ENCODE measurements at places on chromosomes 1 and 21.

DNA sequence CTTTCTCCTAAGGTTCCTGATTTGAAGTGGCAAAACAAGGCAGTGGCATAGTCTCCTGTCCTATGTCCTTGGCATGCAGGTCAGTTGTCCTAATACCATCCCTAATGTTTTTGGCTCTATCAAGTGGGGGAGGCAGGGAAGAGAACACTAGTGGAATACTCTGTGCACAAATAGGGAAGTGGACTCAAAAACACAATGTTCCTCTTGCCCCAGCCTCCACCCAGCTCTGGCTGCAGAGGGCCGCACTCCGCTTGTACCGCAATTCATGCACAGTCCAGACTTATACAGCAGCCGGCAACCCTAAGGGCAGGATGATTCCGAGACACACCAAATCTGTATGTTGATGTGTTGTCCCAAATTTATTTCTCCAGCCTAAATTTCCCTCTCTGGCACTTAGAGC is 14.5 kb downstream of the PLEKHO1 start:
- no peak for DNase-seq

- no peak for DNase-seq
Measured at GRCh38 chr1:168135116-168135920, 1.4 kb downstream of the GPR161 start.

GRCh38 chr1:67646145-67647035 is 38.6 kb upstream of the GADD45A start:
- DNase-seq: no peak

GRCh38 chr1:12617901-12618660 is at the start of gene DHRS3:
Gene DHRS3 (minus strand): TSS chr1:12618210. CDS start chr1:12617348, 862 bp downstream.
- peak; percentile 64 for DNase-seq

DNA sequence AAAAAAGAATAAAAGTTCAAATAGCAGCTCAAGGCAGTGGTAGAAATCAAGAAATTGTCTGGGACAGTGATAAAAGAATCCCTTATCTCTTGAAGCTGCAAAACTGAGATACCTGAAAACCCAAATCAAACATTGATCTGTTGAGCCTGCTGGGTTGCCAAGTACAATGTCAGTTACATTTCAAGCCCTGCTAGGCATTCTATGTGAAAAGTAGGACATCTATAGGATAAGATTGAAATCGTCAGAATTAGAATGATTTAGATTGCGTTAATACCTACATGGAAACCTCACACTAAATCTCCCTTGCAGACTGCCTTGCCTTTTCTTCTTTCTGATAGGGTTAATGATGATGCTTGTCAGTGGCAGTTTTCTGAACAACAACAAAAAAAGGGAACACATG is 1684.4 kb upstream of the B3GALT2 start:
- DNase-seq: no peak

DNA sequence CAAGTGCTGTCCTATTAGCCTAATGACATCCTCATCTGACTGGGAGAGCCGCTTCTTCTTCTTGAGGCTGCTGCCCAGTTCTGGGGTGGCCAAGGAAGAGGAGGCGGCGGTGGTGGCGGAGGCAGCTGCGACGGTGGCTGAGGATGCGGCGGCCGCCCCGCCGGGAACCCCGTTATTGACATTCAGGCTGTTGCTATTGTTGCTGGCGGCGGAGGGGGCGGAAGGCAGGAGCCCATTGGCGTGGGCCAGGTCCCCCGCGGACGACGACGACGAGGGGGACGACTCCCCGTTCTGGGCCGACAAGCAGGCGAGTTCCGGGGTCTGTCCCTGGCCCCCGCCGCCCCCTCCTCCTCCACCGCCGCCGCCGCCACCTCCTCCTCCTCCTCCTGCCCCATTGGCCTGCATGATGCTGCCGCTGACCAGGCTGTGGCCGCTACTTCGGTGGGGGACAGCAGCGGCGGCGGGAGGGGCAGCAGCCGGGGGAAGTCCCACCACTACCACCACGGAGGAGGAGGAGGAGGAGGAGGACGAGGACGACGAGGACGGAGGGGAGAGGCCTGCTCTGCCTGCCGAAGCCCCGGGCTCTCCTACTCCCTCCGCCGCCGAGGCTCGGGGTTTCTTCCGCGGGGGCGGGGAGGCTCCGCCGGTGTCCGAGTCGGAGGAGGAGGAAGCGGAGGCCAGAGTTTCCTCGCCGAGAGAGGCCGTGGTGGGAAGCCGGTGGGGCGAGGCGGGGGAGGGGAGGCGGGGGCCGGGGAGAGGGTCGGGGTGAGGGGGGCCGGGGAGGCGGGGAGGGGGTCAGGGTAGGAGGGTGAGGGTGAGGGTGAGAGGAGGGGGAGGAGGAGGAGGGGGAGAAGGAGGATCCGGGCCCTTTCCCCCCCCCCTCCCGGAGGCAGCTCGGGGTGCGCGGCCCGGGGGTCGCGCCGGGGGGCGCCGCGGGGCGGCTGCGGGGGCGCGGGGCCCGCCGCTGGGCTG is 610 bp downstream of the WDR26 start:
- DNase-seq: peak; percentile 53

- no peak for DNase-seq
Measured at GRCh38 chr1:203178821-203179666, 3.4 kb upstream of the MYBPH start.

- no peak for DNase-seq
Measured at GRCh38 chr1:26361605-26362122, 7.7 kb upstream of the CRYBG2 start.

DNA sequence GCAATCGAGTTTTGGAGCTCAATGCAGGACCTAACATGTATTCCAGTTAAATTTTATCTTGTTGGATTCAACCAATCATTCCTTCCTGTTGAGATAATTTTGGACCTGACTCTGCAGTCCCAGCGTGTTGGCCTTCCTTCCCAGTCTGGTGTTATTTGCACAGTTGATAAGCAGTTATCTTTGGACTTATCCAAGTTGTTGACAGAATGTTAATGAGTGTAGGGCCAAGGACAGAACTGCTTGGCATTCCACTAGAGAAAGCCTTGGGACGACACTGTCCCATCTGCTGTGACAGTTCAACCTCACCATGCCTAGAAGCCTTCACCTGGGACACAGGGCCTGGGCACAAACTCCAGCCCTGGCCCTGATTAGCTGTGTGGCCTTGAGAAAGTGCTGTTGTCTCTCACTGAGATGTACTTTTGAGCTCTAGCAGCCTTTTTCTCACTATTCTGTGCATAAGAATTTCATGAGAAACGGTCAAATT is 104.1 kb upstream of the SLC25A33 start:
- DNase-seq: no peak

DNA sequence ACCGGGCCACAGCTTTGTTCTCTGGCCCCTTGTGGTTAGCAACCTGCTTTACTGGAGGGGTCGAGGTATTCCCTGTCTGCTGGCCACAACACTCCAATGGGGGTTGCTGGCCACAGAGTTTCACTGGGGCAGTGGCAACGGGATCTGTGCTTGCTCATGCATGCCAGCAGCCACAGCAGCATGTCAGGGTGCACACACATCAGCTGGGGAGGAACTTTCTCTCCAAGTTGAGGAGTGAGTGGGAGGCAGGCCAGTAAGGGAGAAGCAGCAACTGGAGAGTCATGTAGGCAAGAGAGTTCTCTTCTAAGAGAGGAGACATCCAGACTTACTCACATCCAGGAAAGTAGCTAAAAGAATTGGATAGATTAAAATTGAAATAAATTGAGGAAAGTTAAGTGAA is 38.0 kb downstream of the SAMD13 start:
- DNase-seq: no peak

DNA sequence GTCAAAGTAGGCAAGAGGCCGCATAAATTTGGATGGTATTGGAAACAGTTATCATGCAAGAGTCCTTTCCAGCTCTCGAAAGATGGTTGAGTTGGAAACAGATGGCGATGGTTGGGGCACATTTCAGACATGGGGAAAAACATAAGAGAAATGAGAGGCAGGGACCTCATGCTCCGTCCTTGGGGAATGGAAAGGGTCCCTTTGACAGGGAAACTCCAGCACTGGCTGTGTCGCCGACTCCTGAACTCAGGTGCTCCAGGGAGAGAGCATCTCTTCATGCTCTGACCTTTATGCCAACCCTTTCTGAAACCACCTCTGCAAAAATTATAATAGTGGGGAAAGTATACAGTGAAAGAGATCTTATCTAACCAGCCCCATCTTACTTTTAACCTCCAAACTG is 36.8 kb upstream of the COL6A2 start:
- DNase-seq: no peak

- DNase-seq: no peak
Measured at GRCh38 chr1:47998396-47998990, 1.3 kb upstream of the TRABD2B start.

DNA sequence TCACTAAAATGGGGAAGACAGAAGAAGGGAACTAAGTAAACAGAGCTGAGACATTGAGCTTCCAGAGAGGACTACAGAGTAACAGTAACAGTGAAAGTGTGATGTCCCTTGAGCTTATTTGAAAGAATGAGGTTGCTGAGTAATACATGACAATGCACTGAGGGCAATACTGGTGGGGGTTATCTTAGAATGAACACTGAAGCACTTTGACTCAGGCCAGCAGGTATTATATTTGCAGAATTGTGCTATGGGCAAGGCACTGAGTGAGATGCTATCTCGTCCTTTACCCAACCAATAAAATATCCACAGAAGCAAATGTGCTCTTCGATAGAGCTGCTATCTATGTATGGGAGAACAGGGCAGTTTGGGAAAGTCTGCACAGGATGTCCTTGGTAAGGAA is 133.2 kb downstream of the DISP1 start:
- no peak for DNase-seq

GRCh38 chr1:38671221-38671620 is 188.4 kb downstream of the RRAGC start:
- DNase-seq: no peak

- peak; percentile 24 for DNase-seq
Measured at GRCh38 chr1:9822897-9823692, 670 bp downstream of the CLSTN1 start.

- DNase-seq: no peak
Measured at GRCh38 chr1:22398656-22399420, 52.8 kb upstream of the ZBTB40 start.

DNA sequence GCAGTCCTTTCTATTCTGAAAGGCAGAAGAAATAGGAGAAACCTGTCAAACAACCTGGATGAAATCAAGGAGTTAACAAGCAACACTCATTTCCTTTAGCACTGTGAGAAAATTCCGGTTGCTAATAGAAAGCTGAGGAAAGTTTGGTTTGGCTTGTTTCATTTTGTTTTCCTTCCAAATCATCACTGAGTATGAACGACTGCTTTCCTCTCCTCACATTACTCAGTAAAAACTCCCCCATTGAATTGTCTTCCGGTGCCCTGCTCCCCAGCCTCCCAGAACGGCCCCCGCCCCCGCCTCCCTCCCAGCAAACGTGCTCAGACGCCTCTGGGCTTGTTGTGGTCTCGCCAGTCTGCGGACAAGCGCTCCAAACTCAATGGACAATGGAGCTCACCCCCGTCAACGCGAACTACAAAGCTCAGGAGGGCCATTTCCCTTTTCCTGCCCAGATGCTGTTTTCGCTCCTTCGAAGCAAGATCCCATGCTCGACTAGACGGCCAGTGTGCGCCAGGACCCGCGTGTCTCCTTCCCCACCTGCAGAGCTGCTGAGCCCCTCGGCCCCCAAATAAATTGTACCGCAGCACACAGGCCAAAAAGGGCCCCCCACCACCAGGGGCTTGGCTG is 747 bp downstream of the STX6 start:
- DNase-seq: peak; percentile 53

GRCh38 chr1:5640845-5641244 is 351.4 kb downstream of the NPHP4 start:
- DNase-seq: no peak

DNA sequence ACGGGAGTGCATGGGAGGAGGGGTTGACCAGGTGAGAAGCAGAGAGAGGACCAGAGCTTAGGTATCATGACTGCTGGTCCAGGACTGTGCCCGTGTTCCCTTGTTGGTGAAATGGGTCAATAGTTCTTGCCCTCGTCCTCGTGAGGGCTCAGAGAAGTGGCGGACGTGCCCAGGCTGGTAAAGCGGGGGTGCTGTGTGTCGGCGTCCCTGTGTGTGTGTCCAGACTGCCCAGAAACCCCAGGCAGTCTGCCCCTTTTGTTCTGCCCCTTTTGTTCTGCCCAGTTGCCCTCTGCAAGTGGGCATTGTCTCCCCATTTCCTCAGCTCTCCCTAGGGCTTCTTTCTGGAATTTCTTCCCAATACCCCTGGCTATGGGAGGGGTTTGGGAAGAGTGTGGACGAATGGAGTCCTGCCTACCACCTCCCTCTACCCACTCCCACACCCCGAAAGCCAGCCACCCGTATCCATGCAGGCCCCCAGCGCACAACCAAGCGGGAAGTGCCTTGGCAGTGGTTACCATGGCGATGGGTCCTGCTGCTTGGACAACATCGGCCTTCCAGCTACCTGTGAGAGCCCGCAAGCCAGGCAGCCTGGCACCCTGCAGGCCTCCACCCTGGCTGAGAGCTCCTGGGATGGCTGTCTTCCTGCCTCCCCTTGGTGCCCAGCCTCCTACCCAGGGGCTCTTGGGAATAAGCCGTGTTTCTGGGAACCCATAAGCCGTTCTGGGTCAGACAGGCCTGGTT is 34.7 kb downstream of the ACOT11 start:
- no peak for DNase-seq

- DNase-seq: peak; percentile 46
Measured at GRCh38 chr1:179229214-179230140, at the start of gene ABL2. Gene ABL2 (minus strand): TSS chr1:179229677. CDS start chr1:179229397, 280 bp downstream.

GRCh38 chr1:183674339-183674738 is 21.2 kb upstream of the APOBEC4 start:
- DNase-seq: no peak

DNA sequence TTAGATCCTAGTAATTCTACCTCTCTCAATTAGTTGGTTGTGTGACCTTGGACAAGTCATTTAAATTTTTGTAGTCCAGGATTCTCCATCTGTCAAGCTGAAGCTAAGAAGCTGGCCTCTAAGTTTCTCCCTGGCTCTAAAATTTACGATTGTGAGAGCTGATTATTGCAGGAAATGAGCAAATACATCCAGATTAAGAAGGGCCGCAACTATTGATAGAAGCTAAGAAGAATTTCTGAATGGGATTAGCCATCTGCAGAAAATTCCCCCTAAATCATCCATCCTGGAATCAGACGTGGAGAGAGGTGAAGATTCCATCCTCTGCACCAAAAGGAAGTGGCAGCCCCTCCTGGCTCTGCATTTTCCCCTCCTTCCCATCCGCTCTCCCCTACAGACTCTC is 55.0 kb downstream of the HIVEP3 start:
- DNase-seq: no peak

DNA sequence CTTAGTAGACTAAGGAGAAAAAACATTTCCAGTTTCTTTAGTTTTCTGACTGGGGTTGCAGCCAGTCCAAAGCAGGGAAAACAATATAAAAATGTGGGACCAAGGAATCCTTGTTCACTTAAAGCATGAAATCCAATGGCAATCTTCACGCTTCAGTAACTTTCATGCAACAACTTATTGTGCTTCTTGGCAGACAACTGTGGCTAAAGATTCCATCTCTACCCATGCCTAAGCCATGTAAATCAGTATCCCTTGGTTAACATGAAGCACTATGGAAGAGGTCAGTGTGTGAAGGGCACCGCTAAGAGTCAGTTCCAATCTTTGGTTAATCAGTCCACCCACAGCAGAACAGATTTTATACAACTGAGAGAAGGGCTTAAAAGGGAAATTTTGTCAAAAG is 201.8 kb upstream of the GREM2 start:
- DNase-seq: no peak

All from activated CD4-positive, alpha-beta T cell treated with anti-CD3 and anti-CD28 coated beads, Interleukin-2, amount 50 U/mL, for 1 hour (primary cell).